ENCODE measurements at places on chromosomes 13 and 19.

- no peaks in the 10 kb centered on the region for H3K4me1 ChIP-seq
- no peak overlapping the region for H3K27ac ChIP-seq
- H3K27me3 ChIP-seq, result no peaks in the 10 kb centered on the region
- no peaks in the 10 kb centered on the region for H3K36me3 ChIP-seq
- peak; percentile 92 for DNase-seq
- H3K4me3 ChIP-seq, result no peak overlapping the region
Observed at GRCh38 chr13:56314765-56315164, 826.0 kb upstream of the PRR20A start.

- DNase-seq, result peak; percentile 78
- peak within 1 kb of the TSS; percentile 47 for H3K4me3 ChIP-seq
- H3K27me3 ChIP-seq, result no peaks in the 10 kb centered on the region
- no peaks in the 10 kb centered on the region for H3K36me3 ChIP-seq
- no peak within 1 kb of the TSS for H3K27ac ChIP-seq
Observed at GRCh38 chr19:42313096-42313839, at the start of gene TMEM145. Gene TMEM145 (plus strand): TSS chr19:42313309. CDS start chr19:42313377, 68 bp downstream.

- no peaks in the 10 kb centered on the region for H3K27me3 ChIP-seq
- H3K4me1 ChIP-seq, result no peaks in the 10 kb centered on the region
- no peak overlapping the region for H3K27ac ChIP-seq
- DNase-seq, result no peak
Observed at GRCh38 chr13:94515374-94515773, 35.9 kb upstream of the DCT start.

DNA sequence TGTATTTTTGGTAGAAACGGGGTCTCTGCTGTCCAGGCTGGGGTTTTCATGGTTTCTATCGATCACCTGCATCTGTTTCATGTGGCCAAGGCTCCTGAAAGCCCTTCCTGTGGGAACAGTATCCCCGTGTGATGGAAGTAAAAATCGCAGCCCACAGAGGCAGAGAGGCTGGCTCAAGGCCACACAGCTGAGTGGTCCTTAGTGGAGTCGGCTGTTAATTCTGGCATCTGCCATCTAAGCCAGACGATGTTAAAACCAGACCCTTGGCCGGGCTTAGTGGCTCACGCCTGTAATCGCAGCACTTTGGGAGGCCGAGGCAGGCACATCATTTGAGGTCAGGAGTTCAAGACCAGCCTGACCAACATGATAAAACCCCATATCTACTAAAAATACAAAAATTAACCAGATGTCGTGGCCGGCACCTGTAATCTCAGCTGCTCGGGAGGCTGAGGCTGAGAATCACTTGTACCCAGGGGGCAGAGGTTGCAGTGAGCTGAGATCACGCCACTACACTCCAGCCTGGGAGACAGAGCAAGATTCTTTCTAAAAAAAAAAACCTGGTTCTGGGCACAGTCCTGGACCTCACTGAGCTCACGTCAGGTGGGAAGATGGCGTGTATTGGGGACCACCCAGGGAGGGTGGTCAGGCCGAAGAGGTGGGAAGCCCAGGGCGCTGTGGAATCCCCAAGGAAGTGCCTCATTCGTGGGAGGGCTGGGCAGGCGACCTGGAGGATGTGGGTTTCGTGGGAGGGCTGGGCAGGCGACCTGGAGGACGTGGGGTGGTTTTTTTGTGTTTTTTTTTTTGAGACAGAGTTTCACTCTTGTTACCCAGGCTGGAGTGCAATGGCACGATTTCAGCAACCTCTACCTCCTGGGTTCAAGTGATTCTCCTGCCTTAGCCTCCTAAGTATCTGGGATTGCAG is 18.5 kb upstream of the MISP start:
- DNase-seq, result no peak
- no peak overlapping the region for H3K27ac ChIP-seq
- H3K4me1 ChIP-seq, result no peaks in the 10 kb centered on the region
- H3K36me3 ChIP-seq, result no peaks in the 10 kb centered on the region

DNA sequence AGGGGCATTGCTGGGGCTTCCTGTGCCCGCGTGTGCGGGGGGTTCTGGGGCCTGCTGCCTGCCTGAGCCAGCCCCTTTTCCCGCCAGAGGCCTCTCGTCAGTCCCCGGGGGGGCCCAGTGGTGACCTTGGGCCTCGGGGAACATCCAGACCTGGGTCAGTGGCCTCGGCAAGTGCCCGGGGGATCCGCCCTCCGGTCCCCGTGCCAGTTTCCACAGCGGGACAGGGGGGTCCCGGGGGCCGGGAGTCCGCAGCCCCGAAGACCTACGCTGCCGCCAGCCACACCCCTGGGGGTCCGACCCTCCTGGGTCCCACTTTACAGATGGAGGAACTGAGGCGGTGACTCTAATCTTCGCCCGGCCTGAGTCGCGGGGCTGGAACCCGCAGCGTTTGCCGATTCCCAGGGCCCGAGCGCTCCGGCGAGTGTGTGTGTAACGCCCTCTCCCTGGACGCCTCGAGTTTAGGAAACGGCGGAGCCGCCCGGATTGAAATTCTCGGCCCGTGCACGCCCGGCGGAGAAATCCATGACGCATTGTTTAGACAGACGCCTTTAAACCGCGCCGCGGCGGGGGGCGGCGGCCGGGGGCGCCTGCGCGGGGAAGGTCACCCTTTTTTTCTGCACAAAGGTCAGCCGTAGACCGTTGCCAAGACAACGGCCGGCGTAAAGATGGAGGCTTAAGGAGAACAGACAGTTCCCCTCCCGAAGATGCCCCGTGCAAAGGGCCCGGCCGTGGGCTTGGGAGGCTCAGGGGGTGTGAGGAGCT is 39.3 kb downstream of the EFNA2 start:
- no peaks in the 10 kb centered on the region for H3K36me3 ChIP-seq
- H3K4me3 ChIP-seq, result no peak overlapping the region
- no peaks in the 10 kb centered on the region for H3K27me3 ChIP-seq
- H3K27ac ChIP-seq, result no peak overlapping the region
- DNase-seq, result no peak

DNA sequence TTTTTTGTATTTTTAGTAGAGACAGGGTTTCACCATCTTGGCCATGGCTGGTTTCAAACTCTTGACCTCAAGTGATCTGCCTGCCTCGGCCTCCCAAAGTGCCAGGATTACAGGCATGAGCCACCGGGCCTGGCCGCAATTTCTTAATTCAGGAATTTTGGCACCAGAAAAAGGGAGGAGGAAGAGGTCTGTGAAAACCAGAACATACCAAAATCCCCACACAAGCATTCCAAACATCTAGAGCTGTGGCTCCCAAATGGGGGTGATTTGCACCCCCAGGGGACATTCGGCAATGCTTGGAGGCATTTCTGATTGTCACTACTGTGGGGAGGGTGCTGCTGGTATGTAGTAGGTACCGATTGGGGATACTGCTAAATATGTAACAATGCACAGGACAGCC is 40.2 kb upstream of the ABCC4 start:
- no peak overlapping the region for H3K27ac ChIP-seq
- peak; percentile 23 for DNase-seq
- H3K4me3 ChIP-seq, result no peak overlapping the region

DNA sequence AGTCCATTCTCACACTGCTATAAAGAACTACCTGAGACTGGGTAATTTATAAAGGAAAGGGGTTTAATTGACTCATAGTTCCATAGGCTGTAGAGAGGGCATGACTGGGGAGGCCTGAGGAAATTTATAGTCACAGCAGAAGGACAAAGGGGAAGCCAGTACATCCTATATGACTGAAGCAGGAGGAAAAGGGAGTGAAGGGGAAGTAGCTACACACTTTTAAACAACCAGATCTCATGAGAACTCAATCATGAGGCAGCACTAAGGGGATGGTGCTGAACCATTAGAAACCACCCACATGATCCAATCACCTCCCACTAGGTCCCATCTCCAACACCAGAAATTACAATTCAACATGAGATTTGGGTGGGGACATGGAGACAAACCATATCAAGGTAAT is 209.1 kb downstream of the DIAPH3 start:
- no peak overlapping the region for H3K27ac ChIP-seq
- no peak for DNase-seq
- H3K4me1 ChIP-seq, result no peaks in the 10 kb centered on the region
- H3K4me3 ChIP-seq, result no peak overlapping the region
- no peaks in the 10 kb centered on the region for H3K36me3 ChIP-seq

- no peak for DNase-seq
- no peaks in the 10 kb centered on the region for H3K36me3 ChIP-seq
- no peak overlapping the region for H3K27ac ChIP-seq
Observed at GRCh38 chr19:33841685-33842084, 45.0 kb downstream of the KCTD15 start.

GRCh38 chr13:28659621-28659970 is 666 bp downstream of the POMP start:
- H3K27me3 ChIP-seq, result no peaks in the 10 kb centered on the region
- no peak for DNase-seq
- H3K4me1 ChIP-seq, result peaks cover 1% of the 10 kb centered on the region
- H3K36me3 ChIP-seq, result no peaks in the 10 kb centered on the region

DNA sequence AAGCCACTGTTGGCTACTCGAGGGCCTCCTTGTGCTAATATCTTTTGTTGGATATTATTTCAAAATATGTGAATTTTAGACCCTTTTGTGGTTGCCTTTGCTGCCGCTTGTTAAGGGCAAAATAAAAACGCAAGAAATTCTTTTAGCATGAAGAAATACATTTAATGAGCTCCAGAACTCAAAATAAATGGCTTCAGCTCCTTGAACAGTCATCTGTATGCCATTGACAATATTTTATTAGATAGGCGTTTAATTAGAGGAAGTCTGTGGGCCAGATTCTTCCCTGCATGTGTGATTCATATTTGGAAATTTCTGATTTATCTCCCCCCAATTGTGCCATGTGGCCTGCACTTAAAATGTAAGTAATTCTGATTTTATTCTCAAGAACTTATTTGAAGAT is 177.2 kb downstream of the STK24 start:
- H3K27me3 ChIP-seq, result no peaks in the 10 kb centered on the region
- H3K4me1 ChIP-seq, result no peaks in the 10 kb centered on the region
- no peak overlapping the region for H3K27ac ChIP-seq
- peaks cover 3% of the 10 kb centered on the region for H3K36me3 ChIP-seq

GRCh38 chr13:114099918-114100445 is 32.4 kb downstream of the RASA3 start:
- no peaks in the 10 kb centered on the region for H3K36me3 ChIP-seq
- H3K4me1 ChIP-seq, result no peaks in the 10 kb centered on the region
- no peaks in the 10 kb centered on the region for H3K27me3 ChIP-seq
- H3K4me3 ChIP-seq, result no peak overlapping the region
- H3K27ac ChIP-seq, result peak overlapping the region; percentile 9
- DNase-seq, result peak; percentile 92

DNA sequence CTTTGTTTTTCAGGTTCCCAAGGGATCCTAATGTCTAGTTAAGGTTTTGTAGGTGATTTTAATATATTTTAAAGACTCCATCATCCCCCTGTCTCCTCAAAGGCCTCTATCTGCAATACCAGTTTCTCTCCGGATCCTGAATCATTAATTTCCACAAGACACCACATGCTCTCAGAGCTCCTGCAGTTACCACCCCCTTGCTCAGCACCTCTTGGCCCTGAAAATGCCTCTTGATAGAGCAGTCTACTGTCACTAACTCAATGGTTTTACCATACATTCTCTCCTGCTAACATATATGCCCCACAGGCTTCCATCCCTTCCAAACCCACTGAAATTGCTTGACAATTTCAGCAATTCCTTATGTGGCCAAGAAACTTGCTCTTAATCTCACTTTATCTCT is 1.9 kb upstream of the PEG3 start:
- H3K4me3 ChIP-seq, result no peak overlapping the region
- no peak for DNase-seq
- no peaks in the 10 kb centered on the region for H3K36me3 ChIP-seq
- no peaks in the 10 kb centered on the region for H3K4me1 ChIP-seq
- no peak overlapping the region for H3K27ac ChIP-seq
- no peaks in the 10 kb centered on the region for H3K27me3 ChIP-seq

- no peaks in the 10 kb centered on the region for H3K36me3 ChIP-seq
- H3K4me1 ChIP-seq, result no peaks in the 10 kb centered on the region
- H3K4me3 ChIP-seq, result no peak overlapping the region
- H3K27me3 ChIP-seq, result no peaks in the 10 kb centered on the region
- no peak overlapping the region for H3K27ac ChIP-seq
- DNase-seq, result no peak
Observed at GRCh38 chr13:43472980-43473379, 313.8 kb downstream of the ENOX1 start.

GRCh38 chr19:55683449-55684261 is 8.6 kb downstream of the EPN1 start:
- H3K4me3 ChIP-seq, result no peak overlapping the region
- no peaks in the 10 kb centered on the region for H3K27me3 ChIP-seq
- H3K36me3 ChIP-seq, result peaks cover 3% of the 10 kb centered on the region
- DNase-seq, result no peak
- H3K27ac ChIP-seq, result no peak overlapping the region
- H3K4me1 ChIP-seq, result no peaks in the 10 kb centered on the region

DNA sequence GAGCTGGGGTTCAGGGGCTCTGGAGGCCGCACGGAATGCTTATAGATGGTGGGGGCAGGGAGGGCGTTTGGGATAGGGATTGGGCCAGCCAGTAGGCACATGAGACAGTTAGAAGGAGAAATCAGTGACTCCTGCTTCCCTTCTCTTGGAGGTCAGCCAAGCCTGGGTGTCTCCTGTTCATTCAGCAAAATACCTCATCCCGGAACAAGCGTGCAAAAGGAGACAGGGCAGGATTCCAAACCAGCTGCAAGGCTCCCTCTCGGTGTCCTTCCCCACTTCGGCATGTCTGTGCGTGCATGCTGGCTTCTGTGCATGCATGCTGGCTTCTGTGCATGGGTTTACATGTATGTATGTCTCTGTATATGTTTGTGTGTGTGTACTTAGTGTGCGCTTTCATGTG is 37.3 kb upstream of the PEPD start:
- H3K4me3 ChIP-seq, result no peak overlapping the region
- no peak overlapping the region for H3K27ac ChIP-seq
- H3K27me3 ChIP-seq, result no peaks in the 10 kb centered on the region
- H3K4me1 ChIP-seq, result no peaks in the 10 kb centered on the region
- no peaks in the 10 kb centered on the region for H3K36me3 ChIP-seq
- no peak for DNase-seq

GRCh38 chr19:15297416-15298224 is 34.7 kb downstream of the BRD4 start:
- peaks cover 16% of the 10 kb centered on the region for H3K4me1 ChIP-seq
- no peaks in the 10 kb centered on the region for H3K36me3 ChIP-seq
- H3K27ac ChIP-seq, result peak overlapping the region; percentile 36
- no peak overlapping the region for H3K4me3 ChIP-seq
- DNase-seq, result peak; percentile 90
- H3K27me3 ChIP-seq, result no peaks in the 10 kb centered on the region

DNA sequence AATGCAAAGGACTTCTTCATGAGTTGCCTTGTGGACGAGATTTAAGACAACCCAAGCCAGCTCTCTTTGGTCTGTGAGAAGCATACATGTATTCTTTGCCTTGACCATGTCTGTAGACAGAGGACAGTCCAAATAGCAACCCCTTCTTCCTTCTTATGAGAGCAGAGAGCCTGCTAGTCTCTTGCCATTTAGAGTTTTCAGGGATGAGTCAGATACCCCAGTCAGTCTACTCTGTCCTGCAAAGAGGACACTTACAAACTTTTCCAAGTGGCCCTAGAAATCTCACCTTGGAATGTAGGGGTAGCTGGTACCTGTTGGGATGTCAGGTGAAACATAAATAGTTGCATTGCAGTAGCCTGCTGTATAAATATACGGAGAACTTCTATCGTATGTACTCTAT is 36.7 kb downstream of the DNAJC3 start:
- DNase-seq, result no peak
- no peaks in the 10 kb centered on the region for H3K4me1 ChIP-seq
- no peaks in the 10 kb centered on the region for H3K27me3 ChIP-seq
- no peak overlapping the region for H3K4me3 ChIP-seq
